ENCODE measurements at places on chromosomes 1 and 21.

DNA sequence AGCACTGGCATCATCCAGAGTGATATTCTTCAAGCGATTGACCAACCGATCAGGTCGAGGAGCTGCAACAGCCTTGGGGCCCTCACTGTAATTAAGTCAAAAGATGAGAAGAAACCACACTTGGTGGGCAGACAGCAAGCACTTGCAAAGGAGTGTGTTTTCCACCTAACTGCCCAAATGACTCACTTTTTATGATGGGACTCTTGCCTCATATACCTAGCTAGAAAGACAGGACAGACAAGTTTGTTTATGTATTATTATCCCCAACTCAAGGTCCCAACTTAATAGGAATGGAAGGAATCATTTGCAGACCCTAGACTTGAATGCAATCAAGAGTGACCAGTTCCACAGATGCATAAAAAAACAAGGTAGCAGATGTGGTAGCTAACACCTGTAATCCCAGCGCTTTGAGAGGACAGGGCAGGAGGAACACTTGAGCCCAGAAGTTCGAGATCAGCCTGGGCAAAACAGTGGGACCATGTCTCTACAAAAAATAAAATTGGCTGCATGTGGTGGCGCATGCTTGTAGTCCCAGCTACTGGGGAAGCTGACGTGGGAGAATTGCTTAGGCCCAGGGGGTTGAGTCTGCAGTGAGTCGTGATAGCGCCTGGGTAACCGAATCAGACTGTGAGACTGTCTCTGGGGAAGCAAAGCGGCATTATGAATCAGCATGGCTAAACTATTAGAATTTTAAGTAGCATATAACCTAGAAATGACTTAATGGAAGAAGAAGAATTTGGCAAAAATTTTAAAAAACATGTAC lies 2.3 kb upstream of the NRAS start:
- DNase-seq, result peak; percentile 79

- DNase-seq, result no peak
Measured at GRCh38 chr1:43034195-43034658, 75.6 kb upstream of the SLC2A1 start.

- DNase-seq, result no peak
Measured at GRCh38 chr1:63917571-63918417, 144.0 kb downstream of the ROR1 start.

GRCh38 chr1:48808496-48808895 lies 31.8 kb upstream of the BEND5 start:
- DNase-seq, result no peak

- no peak for DNase-seq
Measured at GRCh38 chr1:219505886-219506285, 107.0 kb downstream of the ZC3H11B start.

- DNase-seq, result peak; percentile 82
Measured at GRCh38 chr1:30919025-30919881, 10.7 kb upstream of the SDC3 start.

DNA sequence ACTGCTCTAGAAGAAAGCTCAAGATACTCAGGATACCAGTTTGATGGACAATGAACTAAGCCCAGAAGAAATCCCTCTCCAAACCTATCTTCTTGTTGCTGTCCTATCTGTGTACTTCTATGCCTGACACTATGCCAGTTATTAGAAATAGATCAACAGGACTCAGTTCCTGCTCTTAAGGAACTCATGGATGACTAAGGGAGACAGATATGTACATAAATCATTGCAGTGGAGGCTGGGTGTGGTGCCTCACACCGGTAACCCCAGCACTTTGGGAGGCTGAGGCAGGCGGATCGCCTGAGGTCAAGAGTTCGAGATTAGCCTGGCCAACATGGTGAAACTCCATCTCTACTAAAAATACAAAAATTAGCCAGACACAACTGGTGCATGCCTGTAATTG lies 42.4 kb upstream of the AK4 start:
- peak; percentile 46 for DNase-seq

DNA sequence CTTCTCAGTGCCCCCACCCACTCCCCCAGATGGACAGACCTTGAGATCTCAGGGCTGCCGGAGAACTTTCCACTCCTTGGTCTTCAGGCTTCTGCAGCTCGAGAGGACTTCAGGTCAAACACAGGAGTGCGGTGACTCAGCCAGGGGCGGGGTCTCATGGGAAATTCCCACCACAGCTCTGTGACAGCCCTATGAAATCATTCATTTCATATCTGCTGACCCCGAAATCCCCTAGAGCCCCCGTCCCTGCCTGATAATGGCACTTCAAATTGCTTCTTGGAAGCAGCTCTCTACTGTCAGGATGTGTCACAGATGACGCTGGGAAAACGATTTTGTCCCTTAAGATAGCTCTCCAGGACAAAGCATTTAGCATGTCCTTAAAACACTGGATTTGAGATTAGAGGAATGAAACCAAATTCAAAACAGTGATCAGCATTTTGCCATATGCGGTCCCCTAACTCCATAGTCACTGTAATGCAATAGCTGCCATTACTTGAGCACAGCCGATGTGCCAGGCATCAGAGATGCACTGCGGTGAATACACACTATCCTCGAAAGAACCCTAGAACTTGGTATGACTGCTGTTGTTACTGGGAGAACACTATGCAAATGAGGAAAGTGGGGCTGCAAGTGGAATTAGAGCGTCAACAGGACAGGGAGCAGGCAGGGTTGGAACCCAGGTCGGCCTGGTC lies at the start of gene TNFRSF9:
Gene TNFRSF9, minus strand, starts transcription at position 95 of the 692 bp plus-strand sequence. CDS start 845 bp downstream, outside the sequence.
- DNase-seq, result peak; percentile 22

GRCh38 chr1:84582802-84583587 lies 8.8 kb upstream of the CTBS start:
- DNase-seq, result no peak

Measured in fibroblast of skin of right biceps (primary cell).